ENCODE measurements at places on chromosomes 3 and 15. TPM values are rescaled to one million over a fixed set of nuclear protein-coding genes. Genes with fewer than 3 reads are reported as not detected.

Gene LIPH
- not detected for total RNA-seq

Gene ARHGAP11A
- 7.3 TPM for total RNA-seq

Gene CYP8B1
- not detected for total RNA-seq

Gene CD200R1
- 30.1 TPM for total RNA-seq

Gene ROPN1
- not detected for total RNA-seq

Gene ATP13A5
- total RNA-seq, result not detected

Gene CPNE9
- 0.64 TPM for total RNA-seq

Gene TAMM41
- total RNA-seq, result 47.0 TPM

- H3K27ac ChIP-seq, result no peak overlapping the region
- H3K36me3 ChIP-seq, result no peaks in the 10 kb centered on the region
- H3K4me3 ChIP-seq, result no peak overlapping the region
Observed at GRCh38 chr3:15660055-15660935, 58.8 kb downstream of the BTD start.

GRCh38 chr3:157376603-157377300 is 59.9 kb upstream of the PTX3 start:
- H3K4me1 ChIP-seq, result no peaks in the 10 kb centered on the region
- DNase-seq, result no peak
- no peaks in the 10 kb centered on the region for H3K27me3 ChIP-seq

GRCh38 chr15:57640930-57641682 is 49.4 kb downstream of the MYZAP start:
- no peaks in the 10 kb centered on the region for H3K36me3 ChIP-seq
- H3K4me1 ChIP-seq, result no peaks in the 10 kb centered on the region
- no peak overlapping the region for H3K4me3 ChIP-seq
- no peak overlapping the region for H3K27ac ChIP-seq
- no peak for DNase-seq

GRCh38 chr3:22734756-22735155 is 468.4 kb upstream of the UBE2E2 start:
- H3K27ac ChIP-seq, result no peak overlapping the region
- no peak overlapping the region for H3K4me3 ChIP-seq
- no peaks in the 10 kb centered on the region for H3K27me3 ChIP-seq
- H3K36me3 ChIP-seq, result no peaks in the 10 kb centered on the region
- no peak for DNase-seq
- H3K4me1 ChIP-seq, result no peaks in the 10 kb centered on the region

- H3K4me1 ChIP-seq, result no peaks in the 10 kb centered on the region
- no peak overlapping the region for H3K4me3 ChIP-seq
- H3K27ac ChIP-seq, result no peak overlapping the region
- H3K27me3 ChIP-seq, result no peaks in the 10 kb centered on the region
Observed at GRCh38 chr15:51799282-51800252, 29.9 kb upstream of the TMOD3 start.

GRCh38 chr3:138033202-138033691 is 23.3 kb downstream of the CLDN18 start:
- no peaks in the 10 kb centered on the region for H3K4me1 ChIP-seq
- no peak overlapping the region for H3K27ac ChIP-seq
- DNase-seq, result no peak
- H3K36me3 ChIP-seq, result no peaks in the 10 kb centered on the region

DNA sequence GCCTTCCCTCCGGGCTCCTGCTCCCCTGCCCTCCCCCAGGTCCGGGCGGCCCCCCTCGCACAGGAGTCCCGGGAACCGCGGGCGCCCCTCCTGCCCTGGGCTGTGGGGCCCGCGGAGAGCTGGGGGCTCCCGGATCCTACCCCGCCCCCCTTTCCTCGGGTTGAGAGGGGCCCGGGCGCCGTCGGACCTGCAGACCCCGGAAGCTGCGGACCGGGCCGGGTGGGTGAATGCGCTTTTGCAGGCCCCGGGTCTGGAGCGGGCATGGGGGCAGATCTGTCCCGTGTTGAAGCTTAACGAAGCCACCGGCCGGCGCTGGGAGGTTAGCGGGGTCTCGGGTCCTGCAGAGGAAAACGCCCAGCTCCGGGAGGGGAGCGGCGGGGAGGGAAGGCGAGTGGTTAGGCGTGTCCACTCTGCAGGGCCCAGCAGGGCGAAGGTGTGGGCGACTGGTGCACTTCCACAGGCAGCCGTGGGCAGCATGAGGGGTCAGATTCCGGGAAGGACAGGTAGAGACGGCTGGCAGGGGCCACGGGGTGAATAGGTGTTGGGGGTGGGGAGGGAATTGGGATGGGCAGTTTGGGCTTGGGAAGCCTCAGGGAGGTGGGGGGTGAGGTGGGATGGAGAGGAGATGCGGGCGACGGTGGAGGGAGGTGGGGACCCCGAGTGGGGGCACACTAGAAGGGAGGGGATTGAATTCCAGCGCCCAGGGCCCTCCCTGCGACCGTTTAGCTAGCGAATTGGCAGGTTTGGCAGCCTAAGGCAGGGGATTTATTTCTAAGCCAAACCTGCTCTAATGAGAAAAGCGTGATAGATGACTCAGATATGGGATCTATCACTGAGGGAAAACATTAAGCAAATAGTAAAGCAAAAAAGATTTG is 635 bp downstream of the CD276 start:
- no peak overlapping the region for H3K4me3 ChIP-seq
- no peaks in the 10 kb centered on the region for H3K36me3 ChIP-seq
- peaks cover 31% of the 10 kb centered on the region for H3K27me3 ChIP-seq
- no peak overlapping the region for H3K27ac ChIP-seq
- H3K4me1 ChIP-seq, result peaks cover 13% of the 10 kb centered on the region

DNA sequence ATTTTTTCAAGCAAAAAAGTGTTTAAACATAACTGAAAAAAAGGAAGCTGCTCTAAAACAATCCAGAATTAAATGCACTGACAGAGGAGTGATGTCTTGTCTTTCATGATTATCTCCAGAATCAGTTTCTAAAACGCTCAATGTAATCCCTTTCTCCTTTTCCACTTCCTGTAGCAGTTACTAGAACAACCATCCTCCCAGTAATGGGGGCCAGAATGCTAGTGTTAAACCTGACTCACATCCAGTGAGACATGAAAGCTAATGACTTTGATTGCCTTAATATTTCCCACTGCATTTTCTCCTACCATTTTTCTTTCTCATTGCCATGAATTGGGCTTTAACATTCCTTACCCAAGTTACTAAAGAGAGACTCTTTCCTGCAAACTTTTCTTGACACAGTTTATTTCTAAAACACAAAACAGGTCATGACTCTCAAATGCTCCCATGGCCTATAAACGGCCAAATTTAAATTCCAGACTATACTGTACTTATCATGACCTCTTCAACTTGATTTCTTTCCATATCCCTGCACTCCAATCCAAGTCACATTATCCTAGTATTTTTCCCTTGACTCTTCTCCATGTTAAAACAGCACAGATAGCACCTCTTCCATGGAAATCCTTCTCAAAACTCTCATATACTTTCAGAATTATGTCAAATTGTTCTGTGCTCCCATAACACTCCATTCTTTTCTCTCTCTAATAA is 341.4 kb downstream of the NAALADL2 start:
- H3K27ac ChIP-seq, result no peak overlapping the region
- DNase-seq, result no peak
- no peaks in the 10 kb centered on the region for H3K4me1 ChIP-seq
- no peaks in the 10 kb centered on the region for H3K36me3 ChIP-seq
- H3K27me3 ChIP-seq, result no peaks in the 10 kb centered on the region

DNA sequence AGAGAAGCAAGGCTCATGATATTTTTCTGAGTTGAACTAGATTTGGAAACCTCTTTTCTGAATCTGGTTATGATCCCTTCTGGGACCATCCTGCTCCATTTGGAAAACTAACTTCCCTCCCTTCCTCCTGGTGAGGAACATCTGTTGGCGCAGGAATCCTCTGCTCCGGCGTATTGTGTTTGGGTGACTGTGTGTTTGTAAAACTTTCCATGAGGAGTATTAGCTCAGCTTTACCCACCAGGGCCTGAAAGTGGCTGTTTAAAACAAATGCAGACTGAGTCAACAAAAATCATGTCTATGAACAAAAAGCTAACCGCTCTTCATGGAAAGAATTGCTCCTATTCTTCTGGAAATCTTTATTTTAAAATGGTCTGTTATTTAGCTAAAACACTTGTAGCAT is 17.7 kb downstream of the STARD9 start:
- H3K36me3 ChIP-seq, result no peaks in the 10 kb centered on the region
- DNase-seq, result no peak
- H3K4me1 ChIP-seq, result no peaks in the 10 kb centered on the region
- no peak overlapping the region for H3K4me3 ChIP-seq

DNA sequence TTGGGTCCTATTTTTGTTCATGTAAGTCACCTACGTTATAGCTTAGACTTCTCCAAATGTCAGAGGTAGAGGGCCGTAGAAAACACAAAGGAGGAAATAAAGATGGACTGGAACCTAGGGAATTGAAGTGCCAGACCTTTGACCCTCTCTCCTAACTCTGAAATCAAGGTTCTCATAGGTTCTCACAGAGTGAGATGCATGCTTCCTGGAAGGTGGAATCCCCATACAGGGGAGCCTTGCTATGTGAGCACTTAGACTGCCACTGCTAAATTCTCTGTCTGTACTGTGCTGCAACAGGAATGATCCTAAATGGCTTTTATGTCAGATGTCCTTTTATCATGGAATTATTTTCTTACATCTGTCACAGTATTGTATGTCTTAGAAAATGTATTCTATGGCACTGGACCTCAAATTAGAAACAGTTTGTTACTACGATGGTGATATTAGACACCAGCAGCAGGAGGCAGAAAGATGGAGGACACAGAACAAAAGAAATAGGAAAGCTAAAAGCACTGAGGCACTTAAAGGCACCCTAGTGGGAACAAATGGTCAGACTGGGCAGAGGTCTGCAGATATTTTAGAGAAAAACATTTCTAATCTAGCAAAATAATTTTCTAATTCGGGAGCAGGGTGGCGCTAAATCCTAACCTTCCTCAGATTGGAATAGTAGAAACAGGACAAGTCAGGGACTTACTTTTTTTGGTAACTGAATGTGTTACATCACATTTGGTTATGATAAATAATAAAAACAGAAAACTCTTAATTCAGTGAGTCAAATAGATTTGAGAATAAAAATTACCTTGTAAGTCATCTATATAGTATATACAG is 60.2 kb upstream of the CDAN1 start:
- H3K4me1 ChIP-seq, result peaks cover 6% of the 10 kb centered on the region
- no peaks in the 10 kb centered on the region for H3K27me3 ChIP-seq
- no peak overlapping the region for H3K27ac ChIP-seq
- no peak for DNase-seq
- H3K36me3 ChIP-seq, result no peaks in the 10 kb centered on the region

- no peak for DNase-seq
- H3K27me3 ChIP-seq, result no peaks in the 10 kb centered on the region
- H3K4me3 ChIP-seq, result no peak overlapping the region
Observed at GRCh38 chr3:3772338-3772737, 26.9 kb upstream of the LRRN1 start.

DNA sequence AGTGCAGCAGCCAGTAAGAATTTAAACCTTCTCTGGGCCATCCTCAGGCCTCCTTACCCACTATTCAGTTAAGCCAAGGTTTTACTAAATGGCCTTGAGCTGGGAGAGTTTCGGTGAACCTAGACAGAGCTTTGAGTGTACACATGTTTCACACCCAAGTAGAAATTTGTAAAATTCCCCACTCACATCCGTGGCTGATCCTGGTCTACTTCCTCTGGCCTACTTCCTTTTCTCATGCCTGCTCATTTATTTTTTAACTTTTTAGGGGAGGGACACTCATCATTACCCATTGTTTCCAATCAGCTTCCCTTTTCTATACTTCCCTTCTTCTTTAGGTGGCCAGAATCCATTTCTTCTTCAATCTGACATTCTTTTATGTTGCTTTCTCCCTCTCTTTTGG is 7.6 kb downstream of the CX3CR1 start:
- no peak for DNase-seq
- no peak overlapping the region for H3K27ac ChIP-seq
- H3K27me3 ChIP-seq, result no peaks in the 10 kb centered on the region

GRCh38 chr15:100726070-100726420 is 123.7 kb downstream of the ASB7 start:
- no peaks in the 10 kb centered on the region for H3K4me1 ChIP-seq
- H3K4me3 ChIP-seq, result no peak overlapping the region
- H3K27ac ChIP-seq, result no peak overlapping the region
